ENCODE measurements at places on chromosomes 7 and 10.

GRCh38 chr10:84563355-84563754 is 235.0 kb downstream of the CCSER2 start:
- no peak for DNase-seq

GRCh38 chr10:118950190-118950680 is 79.3 kb upstream of the NANOS1 start:
- DNase-seq, result no peak

- no peak for DNase-seq
Measured at GRCh38 chr7:50687096-50687495, 95.6 kb downstream of the GRB10 start.

DNA sequence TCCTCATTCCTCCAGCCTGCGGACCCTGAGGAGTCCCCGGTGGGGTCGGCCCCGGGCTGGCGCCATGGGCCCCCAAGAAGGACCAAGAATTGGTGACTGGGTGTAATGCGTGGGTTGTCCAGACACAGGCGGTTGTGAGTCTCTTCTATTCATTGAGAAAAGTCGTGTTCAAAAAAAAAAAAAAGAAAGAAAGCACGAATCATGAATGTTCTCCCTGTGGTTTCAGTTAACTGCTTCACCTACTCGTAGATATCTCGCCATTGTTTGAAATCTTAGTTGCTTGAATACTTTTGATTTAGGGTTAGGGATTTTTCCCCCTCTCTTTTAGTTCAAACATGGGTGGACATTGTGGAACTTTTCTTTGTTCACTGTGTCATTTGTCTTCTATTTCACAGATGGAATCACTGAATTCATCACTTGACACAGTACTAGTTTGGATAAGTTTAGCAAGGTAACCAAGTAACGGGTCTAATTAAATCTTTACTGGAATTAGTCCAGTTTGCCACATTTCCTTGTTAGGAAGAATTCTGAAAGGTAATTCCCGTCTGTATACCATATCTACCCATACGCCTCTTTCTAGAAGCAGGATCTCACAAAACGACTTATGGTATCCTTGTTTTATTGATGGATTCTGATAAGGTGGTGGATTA is 775 bp downstream of the STARD3NL start:
- no peak for DNase-seq

GRCh38 chr7:90788052-90788451 is 191.9 kb downstream of the CDK14 start:
- no peak for DNase-seq

GRCh38 chr10:101287997-101288635 is 58.9 kb upstream of the LBX1 start:
- no peak for DNase-seq

- peak; percentile 21 for DNase-seq
Measured at GRCh38 chr7:135238112-135238744, 4.6 kb downstream of the STRA8 start.

GRCh38 chr10:92742331-92743228 is 52.8 kb downstream of the HHEX start:
- no peak for DNase-seq

DNA sequence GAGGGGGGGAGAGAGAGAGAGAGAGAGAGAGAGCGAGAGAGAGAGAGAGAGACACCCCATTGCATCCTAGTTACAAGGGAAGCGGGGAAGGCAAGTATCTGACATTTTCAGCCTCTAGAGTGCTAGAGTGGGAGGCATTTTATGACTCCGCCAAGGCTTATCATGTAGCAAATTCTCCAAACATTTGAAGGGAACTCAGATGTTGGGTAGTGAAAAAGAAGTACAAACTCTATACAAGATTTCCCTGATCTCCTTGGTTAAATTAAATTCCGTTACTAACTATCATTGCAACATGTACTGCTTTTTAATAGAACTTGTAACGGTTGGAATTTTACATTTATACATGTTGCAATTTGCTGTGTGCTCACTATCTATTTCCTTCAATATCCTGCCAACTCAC is 83.4 kb upstream of the FAM3C start:
- no peak for DNase-seq

DNA sequence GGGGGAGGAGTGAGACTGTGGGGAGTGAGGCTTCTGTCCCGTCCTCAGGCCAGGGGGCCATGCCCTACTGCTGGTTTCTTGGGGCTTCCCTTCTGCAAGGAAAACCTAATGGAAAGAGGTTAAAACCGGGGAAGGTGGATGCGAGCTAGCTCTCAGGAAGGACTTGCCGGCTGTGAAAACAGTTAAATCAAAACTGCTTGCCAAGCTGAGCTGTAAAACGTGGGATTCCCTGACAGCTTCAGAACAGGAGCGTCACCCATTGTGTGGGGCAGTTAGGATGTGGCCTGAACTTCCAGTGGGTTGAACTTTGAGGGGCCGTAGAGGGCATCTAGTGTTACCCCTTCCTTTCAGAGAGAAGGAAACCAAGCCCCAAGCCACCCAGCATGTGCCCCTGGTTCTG is 13.1 kb downstream of the TSPAN15 start:
- DNase-seq, result no peak

- no peak for DNase-seq
Measured at GRCh38 chr7:80357530-80357929, 154.3 kb downstream of the GNAT3 start.

GRCh38 chr10:90112681-90113080 is 411.3 kb downstream of the KIF20B start:
- no peak for DNase-seq

DNA sequence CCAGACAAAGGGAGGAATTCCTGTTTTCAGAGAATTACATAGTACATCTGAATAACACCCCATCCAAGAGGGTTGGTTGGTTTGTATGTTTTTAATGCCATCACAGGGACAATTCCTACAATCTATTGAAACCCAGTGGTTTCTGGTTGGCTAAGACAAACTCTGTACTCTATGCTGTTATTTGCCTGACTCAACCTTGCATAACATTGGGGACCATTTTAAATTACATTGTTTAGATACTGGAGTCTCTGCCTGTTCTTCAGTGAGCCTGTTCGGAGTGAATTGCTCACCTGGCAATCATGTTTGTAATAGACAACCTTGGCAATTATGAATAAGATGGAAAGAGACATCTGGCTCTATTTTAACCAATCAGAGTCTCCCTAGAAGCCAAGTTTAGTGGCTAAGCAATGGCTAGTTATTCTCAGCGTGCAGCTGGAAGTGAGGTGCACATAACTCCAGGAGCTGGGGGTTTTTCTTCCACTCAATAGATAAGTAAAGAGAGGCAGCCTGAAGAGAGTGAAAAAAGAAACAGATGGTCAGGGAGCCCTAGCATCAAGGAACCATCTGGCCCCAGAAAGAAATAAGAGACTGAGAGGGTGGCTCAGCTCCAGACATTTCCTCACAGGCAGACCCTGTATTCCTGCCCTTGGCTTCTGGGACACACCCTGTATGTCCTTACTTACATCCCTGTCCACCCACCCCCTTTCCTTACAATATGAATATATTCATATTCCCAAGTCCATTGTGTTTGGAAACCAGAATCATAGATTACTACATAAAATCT is 21.2 kb upstream of the SLC35G1 start:
- no peak for DNase-seq

DNA sequence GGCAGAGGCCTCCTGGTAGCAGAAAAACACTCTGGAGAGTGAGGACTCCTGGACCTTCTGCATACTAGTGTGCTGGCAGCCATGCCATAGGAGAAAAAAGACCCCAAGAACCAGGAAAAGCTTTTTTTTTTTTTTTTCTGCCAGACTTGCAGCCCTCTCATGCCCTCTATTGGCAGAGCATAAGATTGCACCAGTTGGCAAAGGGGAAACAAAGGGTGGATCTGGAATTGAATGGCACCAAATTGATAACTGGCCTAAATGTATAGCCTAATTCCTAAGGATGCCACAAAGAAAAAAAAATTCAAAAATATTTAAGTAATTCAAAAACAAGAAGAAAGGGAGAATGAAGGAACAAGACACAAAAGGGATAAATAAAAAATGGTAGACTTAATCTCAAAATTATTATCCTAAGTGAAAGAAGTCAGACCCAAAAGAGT is 112.5 kb upstream of the GHITM start:
- DNase-seq, result peak; percentile 6

Data from activated naive CD8-positive, alpha-beta T cell treated with anti-CD3 and anti-CD28 coated beads, Interleukin-2, amount 50 U/mL, for 24 hours (primary cell).